ENCODE measurements at places on chromosomes 2 and 18.

DNA sequence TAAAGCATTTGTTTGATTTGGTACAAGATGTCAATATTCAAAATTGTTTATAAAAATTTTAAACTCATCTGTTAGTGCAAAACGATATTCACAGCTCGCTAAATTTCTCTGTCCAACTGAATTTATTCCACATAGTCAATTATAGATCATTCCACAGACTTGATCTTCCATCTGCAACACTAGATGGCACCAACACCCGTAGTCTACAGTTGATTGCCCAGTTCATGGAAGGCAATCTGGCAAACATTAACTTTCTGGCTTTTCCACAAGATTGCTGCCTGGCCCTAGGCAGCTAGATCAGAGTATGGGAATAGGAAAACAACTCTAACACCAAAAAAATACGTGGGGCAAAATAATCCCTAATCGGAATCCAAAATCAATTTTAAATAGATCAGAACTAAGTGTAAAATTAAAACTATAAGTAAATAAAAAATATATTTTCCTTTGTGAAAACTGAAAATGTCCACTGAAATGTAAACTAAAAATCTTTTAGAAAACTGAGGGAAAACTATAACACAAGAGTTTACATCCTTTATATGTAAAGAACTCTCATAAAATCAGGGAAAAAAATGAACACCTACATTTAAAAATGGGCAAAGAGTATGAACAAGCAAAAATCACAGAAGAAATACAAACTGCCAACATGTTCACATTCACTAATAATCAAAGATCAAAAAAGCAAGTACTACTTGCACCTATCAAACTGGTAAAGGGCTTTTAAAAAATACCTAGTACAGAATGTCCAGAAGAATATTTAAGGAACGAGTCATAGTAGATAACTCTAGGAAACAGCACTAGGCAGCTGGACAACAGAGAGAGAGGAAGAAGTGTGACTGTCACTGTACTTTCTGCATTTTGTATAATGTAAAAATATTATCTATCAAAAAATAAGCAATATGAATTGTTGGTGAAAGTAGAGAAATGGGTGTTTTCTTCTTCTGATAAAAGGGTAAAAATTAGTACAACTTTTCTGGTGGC, 35.0 kb downstream of the RTN4 start:
- DNase-seq: no peak

GRCh38 chr2:129201696-129202095, 777.8 kb upstream of the RAB6C start:
- DNase-seq: no peak

DNA sequence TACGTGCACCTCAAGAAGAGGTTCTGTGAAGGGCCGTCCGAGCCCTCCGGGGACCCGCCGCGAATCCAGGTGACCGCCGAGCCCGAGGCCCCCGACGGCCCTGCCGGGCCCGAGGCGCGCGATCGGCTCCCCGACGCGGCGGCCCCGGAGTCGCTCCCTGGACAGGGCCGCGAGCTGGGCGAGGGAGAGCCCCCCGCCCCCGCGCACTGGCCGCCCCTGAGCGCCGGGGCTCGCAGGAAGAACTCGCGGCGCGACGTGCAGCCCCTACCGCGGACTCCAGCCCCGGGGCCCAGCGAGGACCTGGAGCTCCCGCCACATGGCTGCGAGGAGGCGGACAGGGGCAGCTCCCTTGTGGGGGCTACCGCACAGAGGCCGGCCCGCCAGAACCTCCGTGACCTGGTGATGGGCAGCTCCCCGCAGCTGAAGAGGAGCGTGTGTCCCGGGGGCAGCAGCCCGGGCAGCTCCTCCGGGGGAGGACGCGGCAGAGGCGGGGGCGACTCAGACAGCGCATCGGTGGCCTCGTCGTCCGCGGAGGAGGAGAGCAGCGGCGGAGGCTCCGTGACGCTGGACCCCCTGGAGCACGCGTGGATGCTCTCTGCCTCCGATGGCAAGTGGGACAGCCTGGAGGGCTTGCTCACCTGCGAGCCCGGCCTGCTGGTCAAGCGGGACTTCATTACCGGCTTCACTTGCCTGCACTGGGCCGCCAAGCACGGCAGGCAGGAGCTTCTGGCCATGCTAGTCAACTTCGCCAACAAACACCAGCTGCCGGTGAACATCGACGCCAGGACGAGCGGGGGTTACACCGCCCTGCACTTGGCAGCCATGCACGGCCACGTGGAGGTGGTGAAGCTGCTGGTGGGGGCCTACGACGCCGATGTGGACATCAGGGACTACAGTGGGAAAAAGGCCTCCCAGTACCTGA, 812 bp downstream of the SOWAHC start:
- DNase-seq: peak; percentile 56

DNA sequence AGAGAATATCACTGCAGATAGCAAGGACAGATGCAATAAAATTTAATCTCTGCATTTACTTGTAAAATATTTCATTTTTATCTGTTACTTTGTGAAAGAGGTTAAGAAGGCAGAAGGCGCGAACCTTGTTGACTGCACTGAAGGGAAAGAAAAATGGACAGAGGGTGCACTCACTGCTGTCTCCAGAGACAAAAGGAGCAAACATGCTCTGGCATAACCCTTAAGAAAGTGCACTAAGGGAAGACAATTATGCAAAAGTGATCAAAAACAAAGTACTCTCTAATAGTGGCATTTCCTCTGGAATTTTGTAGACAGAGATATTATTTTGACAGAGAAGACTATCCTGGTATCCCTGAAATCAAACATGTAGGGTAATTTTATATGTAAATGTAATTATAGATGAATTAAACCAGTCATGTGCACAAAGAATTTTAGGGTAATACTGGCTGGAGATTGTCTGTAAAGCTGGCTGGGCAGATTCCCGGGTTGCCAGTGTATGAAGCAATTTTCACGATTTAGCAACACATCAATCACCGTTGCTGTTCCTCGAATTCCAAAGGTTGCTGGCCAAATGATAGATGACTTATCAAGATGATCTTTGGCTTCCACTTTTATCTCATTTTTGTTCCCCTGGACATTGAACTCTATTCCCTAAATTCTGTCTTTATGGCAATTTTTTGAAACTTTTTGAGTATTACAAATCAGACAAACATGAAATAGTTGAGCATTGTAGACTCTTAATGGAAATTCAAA, 1176.9 kb downstream of the SUCLG1 start:
- no peak for DNase-seq

GRCh38 chr2:227509076-227509475, 37.1 kb downstream of the AGFG1 start:
- DNase-seq: no peak

DNA sequence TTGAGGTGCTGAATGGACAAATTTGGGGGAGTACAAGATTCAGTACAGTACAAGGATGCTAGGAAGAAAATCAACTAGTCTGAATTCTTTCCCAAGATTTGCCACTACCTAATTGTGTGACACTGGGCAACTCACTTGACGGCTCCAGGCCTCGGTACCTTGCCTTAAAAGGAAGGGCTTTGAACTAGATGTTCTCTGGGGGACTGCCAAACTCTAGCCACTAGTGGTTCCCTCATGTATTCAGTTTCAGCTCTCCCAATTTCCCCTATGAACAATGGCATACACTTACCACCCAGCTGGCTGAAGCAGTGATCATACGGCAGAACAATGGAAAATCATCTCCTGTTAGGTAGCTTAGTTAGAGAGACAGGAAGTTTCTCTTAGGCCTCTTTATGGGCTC, 73.4 kb downstream of the VWC2L start:
- no peak for DNase-seq

- DNase-seq: no peak
These were observed 252.6 kb downstream of the TTC32 start for GRCh38 chr2:19649142-19649541.

GRCh38 chr18:61882296-61883004, 10.4 kb downstream of the RNF152 start:
- DNase-seq: no peak

GRCh38 chr2:30408961-30409387, 38.1 kb upstream of the LCLAT1 start:
- DNase-seq: no peak

DNA sequence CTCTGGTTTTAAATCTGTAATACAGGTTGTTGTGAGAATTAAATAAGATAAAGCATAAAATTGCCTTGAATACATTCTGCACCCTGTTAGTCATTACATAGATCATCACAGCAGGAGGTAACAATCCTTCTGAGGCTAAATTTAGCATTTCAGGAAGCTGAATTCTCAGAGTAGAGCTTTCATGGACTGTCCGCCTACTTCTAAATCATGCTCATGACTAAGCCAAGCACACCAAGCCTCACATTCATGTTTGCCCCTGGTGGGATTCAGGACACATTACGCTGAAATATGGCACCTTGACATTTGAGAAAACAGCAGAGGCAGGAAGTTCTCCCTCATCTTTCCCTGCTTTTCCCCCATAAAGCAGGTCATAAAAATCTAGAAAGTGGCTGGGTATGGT, 16.6 kb upstream of the PIK3C3 start:
- no peak for DNase-seq

DNA sequence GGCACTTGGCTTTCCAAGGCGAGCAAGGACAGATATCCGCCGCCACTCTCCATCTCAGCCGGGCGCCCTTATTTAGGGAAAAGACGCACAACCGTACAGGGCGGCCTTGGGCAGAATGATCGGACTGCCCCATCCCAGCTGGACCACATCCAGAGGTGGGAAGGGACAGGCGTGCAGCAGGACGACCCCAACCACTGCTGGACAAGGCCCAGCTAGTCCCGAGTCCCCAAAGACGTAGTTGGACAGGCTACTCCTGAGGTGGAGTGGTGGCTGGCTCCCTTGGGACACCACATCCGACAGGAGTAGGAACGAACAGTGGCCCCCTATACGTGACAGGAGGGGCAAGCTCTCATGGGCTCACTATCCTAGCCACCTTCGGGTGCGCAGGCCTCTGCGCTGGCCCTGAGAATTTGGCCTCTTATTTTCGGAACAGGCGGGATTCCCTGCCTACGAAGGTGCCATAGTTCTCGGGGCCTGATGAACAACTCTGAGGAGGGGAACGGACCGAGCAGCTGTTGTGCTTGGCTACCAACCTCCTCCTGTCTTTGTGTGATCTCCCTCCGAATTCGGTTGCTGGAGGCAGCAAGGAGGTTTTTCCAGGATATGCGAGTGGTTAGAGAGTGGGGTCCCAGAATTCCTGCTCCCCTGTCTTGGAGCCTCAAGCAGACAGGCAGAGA, 2.3 kb downstream of the FEV start:
- peak; percentile 57 for DNase-seq

- DNase-seq: no peak
These were observed 66.5 kb downstream of the BOLA3 start for GRCh38 chr2:74081030-74081762.

DNA sequence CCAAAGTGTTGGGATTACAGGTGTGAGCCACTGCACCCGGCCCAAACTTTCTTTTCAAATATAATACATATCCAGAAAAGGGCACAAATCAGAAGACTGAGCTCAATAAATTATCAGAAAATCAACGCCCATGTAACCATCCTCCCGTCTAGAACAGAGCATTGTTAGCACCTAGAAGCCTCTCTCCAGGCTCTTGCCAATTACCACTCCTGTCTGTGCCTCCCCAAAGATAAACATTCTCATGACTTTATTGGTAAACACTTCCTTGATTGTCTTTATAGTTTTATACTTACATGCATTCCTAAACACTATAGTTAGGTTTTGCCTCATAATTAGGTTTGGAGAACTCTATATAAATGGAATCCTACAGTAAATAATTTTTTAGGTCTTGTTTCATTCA, 58.5 kb upstream of the SP5 start:
- no peak for DNase-seq

- DNase-seq: no peak
These were observed 39.6 kb downstream of the KCTD18 start for GRCh38 chr2:200470230-200470629.

- no peak for DNase-seq
These were observed 9.7 kb upstream of the CUL3 start for GRCh38 chr2:224594840-224595239.

- no peak for DNase-seq
These were observed 34.0 kb downstream of the SH3RF3 start for GRCh38 chr2:109162999-109163398.

GRCh38 chr2:26195040-26195984, 22.4 kb downstream of the GAREM2 start:
- no peak for DNase-seq

DNA sequence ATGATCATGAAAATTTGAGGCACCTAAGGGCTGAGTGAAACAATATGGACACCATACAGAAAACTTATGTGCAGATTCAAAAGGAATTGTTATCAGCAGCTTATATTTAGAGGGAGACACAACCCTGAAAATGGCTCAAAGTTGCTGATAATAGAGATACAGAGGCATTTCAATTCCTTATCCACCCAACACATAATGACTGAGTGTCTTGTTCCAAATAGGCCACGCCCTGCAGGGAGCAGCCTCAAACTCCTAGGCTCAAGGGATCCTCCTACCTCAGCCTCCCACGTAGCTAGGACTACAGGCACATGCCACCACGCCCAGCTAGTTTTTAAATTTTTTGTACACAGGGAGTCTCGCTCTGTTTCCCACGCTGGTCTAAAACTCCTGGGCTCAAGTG, 79.0 kb downstream of the LBH start:
- no peak for DNase-seq

- DNase-seq: no peak
These were observed 49.2 kb upstream of the ASPRV1 start for GRCh38 chr2:70010576-70011111.

GRCh38 chr2:144471305-144472045, 48.4 kb downstream of the ZEB2 start:
- DNase-seq: no peak

GRCh38 chr2:175631245-175631623, 370.8 kb downstream of the LNPK start:
- no peak for DNase-seq

DNA sequence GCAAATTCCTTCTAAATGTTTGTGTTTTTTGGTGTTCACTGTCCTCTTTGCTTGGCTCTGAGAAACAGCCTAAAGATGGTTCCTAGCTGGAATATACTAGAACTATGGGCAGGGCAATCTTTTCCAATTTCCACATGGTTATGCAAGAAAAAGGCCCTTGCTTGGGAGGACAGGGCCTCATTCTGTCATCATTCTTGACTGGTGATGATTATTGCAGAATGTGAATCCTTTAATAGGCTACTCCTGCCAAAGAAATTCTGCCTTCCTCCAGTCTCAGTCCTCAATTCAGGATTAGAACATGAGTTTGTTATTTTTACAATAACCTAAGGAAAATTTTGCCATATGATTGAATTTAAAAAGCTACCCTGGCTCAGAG, 218.7 kb downstream of the HNMT start:
- DNase-seq: no peak

- no peak for DNase-seq
These were observed 55.5 kb upstream of the SLC8A1 start for GRCh38 chr2:40507432-40507831.

GRCh38 chr2:118882693-118883336, 35.4 kb upstream of the EN1 start:
- peak; percentile 79 for DNase-seq
